ENCODE measurements at places on chromosomes 4 and X. TPM values are rescaled to one million over a fixed set of nuclear protein-coding genes. Genes with fewer than 3 reads are reported as not detected.

Gene OPHN1
- total RNA-seq: 11.7 TPM

Gene BRS3
- not detected for total RNA-seq

Gene SPANXB1
- not detected for total RNA-seq

Gene FATE1
- not detected for total RNA-seq

Gene PAK3
- 2.6 TPM for total RNA-seq

Gene TSPAN6
- total RNA-seq: 79.0 TPM

Gene USP17L15
- total RNA-seq: not detected

Gene GPR173
- total RNA-seq: 1.7 TPM

Gene ANXA3
- 60.6 TPM for total RNA-seq

Gene FHIP1A
- total RNA-seq: 0.17 TPM

Gene TSPAN7
- 28.4 TPM for total RNA-seq

Gene RPA4
- total RNA-seq: 1.7 TPM

Gene NHS
- total RNA-seq: 0.14 TPM

Gene ARMCX1
- 46.1 TPM for total RNA-seq

Gene CFAP47
- total RNA-seq: not detected

Gene TMPRSS11B
- total RNA-seq: not detected

Gene TCEAL2
- not detected for total RNA-seq

Gene MFAP3L
- 29.8 TPM for total RNA-seq

Gene TRIML1
- total RNA-seq: not detected

Gene CT45A5
- not detected for total RNA-seq

Gene COL4A6
- 0.68 TPM for total RNA-seq

Gene TEX13D
- not detected for total RNA-seq

Gene HPGDS
- not detected for total RNA-seq

Gene KLB
- total RNA-seq: under 0.01 TPM

Gene GABRE
- total RNA-seq: 8.4 TPM

Gene IGSF1
- total RNA-seq: not detected

Gene CORIN
- total RNA-seq: 0.28 TPM

Gene PAGE2
- total RNA-seq: not detected

Gene NAP1L5
- 5.6 TPM for total RNA-seq

Gene AFF2
- not detected for total RNA-seq

Gene NUDT10
- 0.09 TPM for total RNA-seq

Gene KIT
- total RNA-seq: 12.9 TPM

Gene CNOT6L
- total RNA-seq: 83.4 TPM

Gene RAP2C
- total RNA-seq: 16.8 TPM

Gene GDPD2
- total RNA-seq: 0.17 TPM

Gene GYG2
- total RNA-seq: 0.68 TPM

Gene SLC10A4
- total RNA-seq: not detected

Gene CT55
- not detected for total RNA-seq

Gene SPANXN4
- not detected for total RNA-seq

Gene WAS
- total RNA-seq: 0.09 TPM

Gene AR
- 2.9 TPM for total RNA-seq

Gene PDE6B
- 7.5 TPM for total RNA-seq

Gene FAM47E
- total RNA-seq: 0.14 TPM

Gene ANOS1
- total RNA-seq: 0.47 TPM

Gene SULT1E1
- total RNA-seq: 2.4 TPM

Gene ADAMTS3
- total RNA-seq: 0.68 TPM

Gene CWH43
- total RNA-seq: not detected

Gene PNMA6F
- total RNA-seq: not detected

Data from dermis blood vessel endothelial cell (primary cell).